Esophagus squamous epithelium (tissue), 5 donors: ENCODE measurements at places on chromosomes 1 and 21. TPM values are rescaled to one million over a fixed set of nuclear protein-coding genes. Genes with fewer than 3 reads are reported as not detected.

DNA sequence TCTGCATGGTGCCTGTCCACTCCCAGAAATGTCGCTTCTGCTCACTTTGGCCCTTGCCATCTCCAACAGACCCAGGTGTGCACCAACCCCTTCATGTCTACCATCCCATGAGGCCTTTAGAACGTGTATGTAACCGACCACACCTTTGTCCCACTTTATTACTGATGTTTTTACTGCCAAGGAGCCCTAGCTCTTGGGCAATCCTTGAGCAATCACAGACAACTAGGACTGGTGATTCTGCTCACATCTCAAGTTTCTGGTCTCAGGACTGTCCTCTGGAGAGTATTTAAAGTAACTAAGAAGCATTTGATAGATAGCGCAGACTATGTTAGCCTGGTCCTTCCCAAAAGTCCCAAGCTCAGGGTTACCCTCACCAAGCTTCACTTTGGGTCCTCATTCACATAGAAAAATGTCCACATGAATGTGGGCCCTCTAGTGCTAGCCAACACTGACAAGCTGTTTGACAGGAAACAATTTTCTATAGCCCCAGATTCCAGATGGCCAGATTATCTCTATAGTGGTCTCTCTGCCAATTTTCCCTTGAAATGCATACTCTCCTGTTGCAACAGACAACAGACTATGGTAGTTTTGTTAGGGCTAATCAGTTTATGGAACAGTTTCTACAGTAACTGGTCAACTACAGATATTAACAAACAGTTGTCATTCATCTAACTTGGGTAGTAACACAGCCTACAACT lies 6.9 kb upstream of the TMEM81 start:
- DNase-seq: no peak

DNA sequence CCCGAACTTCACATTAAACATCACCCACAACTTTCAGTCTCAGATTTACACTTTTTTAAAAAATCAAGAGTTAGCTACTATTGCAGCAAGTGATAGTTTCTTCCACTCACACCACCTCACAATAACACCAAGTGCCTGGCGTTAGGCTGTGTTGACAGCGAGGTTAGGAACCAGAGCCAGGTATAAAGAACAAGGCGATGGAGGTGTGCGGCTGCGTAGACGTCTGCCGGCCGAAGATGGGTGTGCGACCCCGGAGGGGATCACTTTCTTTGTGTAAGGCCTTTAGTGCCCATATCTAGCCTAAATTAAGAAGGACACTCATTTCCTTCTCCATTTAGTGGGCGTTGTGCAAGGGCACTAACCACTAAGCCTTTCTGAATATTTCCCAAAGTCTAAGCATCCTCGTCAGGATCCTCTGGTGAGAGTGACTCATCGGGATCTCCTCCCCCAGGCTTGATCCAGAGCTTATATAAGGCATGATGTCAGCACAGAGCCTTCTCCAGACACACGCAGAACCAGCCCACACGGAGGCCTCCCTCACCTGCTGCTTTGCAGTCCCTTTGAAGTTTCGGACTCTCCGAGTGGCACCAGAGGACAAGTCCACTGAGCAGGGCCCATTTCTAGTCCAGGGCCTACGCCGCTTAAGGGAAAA lies 11.8 kb downstream of the NHLH2 start:
- DNase-seq: no peak

GRCh38 chr1:37362594-37363385 lies 111.6 kb upstream of the ZC3H12A start:
- no peak for DNase-seq

- DNase-seq: no peak
Measured at GRCh38 chr1:10033359-10033845, 644 bp downstream of the UBE4B start.

DNA sequence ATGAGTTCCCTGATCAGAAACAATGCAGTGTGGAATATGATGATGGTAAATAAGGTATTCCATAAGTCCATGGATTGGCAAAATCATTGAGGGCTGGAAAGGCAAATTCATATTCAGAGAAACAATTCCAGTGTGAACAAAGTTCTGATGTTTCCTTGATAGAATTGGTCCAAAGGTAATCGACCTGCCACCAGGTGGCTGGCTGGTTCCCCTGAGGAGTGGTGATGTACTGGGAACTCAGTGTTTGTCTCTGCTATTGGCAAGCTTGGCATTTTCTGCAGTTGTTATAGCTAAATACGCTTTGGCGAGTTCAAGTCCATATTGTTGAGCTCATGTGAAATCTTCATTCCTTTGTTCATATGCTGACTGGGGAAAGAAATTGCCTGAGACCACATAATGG lies 165.5 kb upstream of the PTGFR start:
- no peak for DNase-seq

GRCh38 chr1:155218854-155219591 lies 10.5 kb downstream of the MTX1 start:
- DNase-seq: no peak

DNA sequence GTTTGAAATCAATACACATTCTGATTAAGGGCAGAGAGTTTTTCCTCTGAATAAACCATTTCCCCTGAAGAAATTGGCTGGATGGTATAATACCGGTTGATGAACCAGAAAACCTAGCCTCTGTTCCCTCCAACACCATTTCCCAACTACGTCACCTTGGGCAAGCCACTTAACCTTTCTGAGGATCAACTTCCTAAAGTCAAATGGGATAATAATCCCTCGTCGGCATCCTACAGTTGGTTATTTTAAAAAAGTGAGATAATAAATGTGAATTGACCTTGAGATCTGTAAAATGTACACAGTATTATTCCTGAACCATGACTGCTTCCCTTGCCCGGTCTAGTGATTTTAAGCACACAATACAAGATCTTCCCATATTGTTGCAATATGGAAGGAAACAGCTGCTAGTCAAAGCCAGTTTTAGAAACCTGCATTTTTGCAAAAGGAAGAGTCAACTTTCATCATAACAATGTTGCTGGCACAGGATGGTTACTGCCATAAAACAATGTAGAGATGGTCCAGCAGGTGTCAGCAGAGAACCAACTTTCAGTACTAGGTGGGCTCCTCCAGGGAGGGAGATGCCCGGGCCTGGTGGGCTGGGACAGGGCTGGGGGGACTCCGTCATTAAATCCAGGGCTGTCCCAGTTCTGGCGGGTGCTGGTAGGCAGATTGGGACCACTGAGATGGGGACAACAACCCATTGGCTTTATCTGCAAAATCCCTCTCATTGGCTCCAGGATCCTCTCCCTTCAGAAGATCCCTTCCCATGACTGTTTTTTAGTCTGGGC lies 5.2 kb upstream of the HLX start:
- DNase-seq: no peak

DNA sequence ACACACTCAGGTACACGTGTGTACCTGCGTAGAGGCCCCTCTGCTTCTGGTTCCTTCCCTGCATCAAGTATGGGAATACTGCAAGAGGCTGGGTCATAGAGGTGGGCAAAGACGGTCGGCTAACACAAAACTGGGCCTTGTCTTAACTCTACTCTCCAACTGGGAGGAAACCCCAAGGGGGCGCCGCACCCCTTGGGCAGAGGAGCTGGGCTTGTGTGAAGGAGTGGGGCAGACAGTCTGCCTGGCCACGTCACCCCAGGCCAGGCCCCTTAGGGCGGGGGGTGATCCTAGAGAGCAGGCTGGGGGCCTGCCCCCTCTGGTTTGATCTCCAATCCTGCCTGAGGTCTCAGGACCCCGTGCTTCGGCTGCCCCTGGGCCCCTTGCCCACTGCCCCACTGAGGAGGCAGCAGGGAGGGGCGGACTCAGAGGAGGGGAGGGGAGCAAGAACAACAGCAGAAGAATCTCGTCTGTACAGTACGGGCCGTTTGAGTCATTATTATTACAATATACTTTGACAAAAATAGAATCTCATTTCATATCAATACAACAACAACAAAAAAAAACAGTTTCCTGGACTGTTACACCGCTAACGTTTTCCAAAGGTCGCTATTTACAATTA lies 34.7 kb downstream of the MEF2D start:
- no peak for DNase-seq

DNA sequence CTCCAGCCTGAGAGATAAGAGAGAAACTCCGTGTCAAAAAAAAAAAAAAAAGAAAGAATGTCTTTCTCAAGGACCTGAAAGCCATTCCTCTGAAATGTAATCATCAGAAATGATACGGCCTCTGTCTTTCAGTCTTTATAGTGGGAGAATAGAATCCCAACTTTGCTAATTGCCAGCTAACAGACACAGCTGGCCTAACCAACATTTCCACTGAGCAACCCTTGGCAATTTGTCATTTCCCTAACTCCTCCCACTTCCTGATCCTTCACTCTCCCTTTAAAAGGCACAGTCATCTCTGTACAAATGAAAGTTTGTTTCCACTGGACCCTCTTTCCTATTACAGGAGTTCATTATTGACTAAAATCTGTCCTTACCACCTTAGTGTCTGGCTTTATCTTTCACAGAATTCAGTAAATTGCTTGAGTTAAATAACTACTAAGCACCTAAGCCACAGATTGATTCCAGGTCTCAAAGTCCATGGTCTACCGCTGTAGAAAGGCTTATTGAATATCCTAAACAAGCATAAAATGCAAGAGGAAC lies 4.3 kb upstream of the CBR1 start:
- DNase-seq: no peak

VASH2 gene
- 3.4 TPM for total RNA-seq

LCE2A gene
- total RNA-seq: not detected

TMED5 gene
- total RNA-seq: 28.7 TPM

ANGPTL7 gene
- 1.3 TPM for total RNA-seq

CYP4A11 gene
- not detected for total RNA-seq

SLAMF8 gene
- total RNA-seq: 0.79 TPM

CRNN gene
- total RNA-seq: 1,263 TPM

MARCKSL1 gene
- 6.1 TPM for total RNA-seq

PPIH gene
- 46.6 TPM for total RNA-seq
